ENCODE measurements at places on chromosomes 3 and 15. TPM values are rescaled to one million over a fixed set of nuclear protein-coding genes. Genes with fewer than 3 reads are reported as not detected.

ZNF619 gene
- 14.7 TPM for total RNA-seq

NUTM1 gene
- total RNA-seq: not detected

IREB2 gene
- total RNA-seq: 65.0 TPM

AMT gene
- 10.8 TPM for total RNA-seq

CPLX3 gene
- 29.5 TPM for total RNA-seq

SNX22 gene
- 11.0 TPM for total RNA-seq

RPUSD2 gene
- 8.3 TPM for total RNA-seq

VPS39 gene
- 91.8 TPM for total RNA-seq

RGMA gene
- 1.3 TPM for total RNA-seq

CCR3 gene
- 0.52 TPM for total RNA-seq

ASB14 gene
- not detected for total RNA-seq

PLS1 gene
- total RNA-seq: 1.2 TPM

C3orf80 gene
- total RNA-seq: 1.4 TPM

EPHB3 gene
- 1.7 TPM for total RNA-seq

NGLY1 gene
- 68.1 TPM for total RNA-seq

ROPN1 gene
- total RNA-seq: not detected

GOLGB1 gene
- 41.7 TPM for total RNA-seq

BCHE gene
- 5.2 TPM for total RNA-seq

PPM1L gene
- 15.6 TPM for total RNA-seq

CIAO2A gene
- 53.4 TPM for total RNA-seq

ANKUB1 gene
- not detected for total RNA-seq

GCSAM gene
- total RNA-seq: 6.7 TPM

CLDN11 gene
- total RNA-seq: 1.9 TPM

FANCD2OS gene
- total RNA-seq: not detected

DYNC1LI1 gene
- total RNA-seq: 34.0 TPM

TJP1 gene
- total RNA-seq: 39.0 TPM

CFAP161 gene
- 2.0 TPM for total RNA-seq

SI gene
- not detected for total RNA-seq

ADCY5 gene
- 9.5 TPM for total RNA-seq

PEX11A gene
- total RNA-seq: 4.7 TPM

EXD1 gene
- total RNA-seq: not detected

C3orf49 gene
- not detected for total RNA-seq

CD86 gene
- total RNA-seq: 19.5 TPM

CHST13 gene
- 5.6 TPM for total RNA-seq

MINAR1 gene
- 0.76 TPM for total RNA-seq

ELL3 gene
- 2.7 TPM for total RNA-seq

GOLGA8T gene
- total RNA-seq: not detected

ALPK3 gene
- total RNA-seq: 0.74 TPM

TLR9 gene
- total RNA-seq: 3.7 TPM

MEIS2 gene
- 20.7 TPM for total RNA-seq

ZIC1 gene
- not detected for total RNA-seq

NANOGP8 gene
- total RNA-seq: 0.85 TPM

FMN1 gene
- total RNA-seq: 4.4 TPM

RBP2 gene
- not detected for total RNA-seq

H1-8 gene
- not detected for total RNA-seq

PIF1 gene
- 3.9 TPM for total RNA-seq

CEP19 gene
- 3.6 TPM for total RNA-seq

MYZAP gene
- 12.5 TPM for total RNA-seq

DNAH12 gene
- total RNA-seq: 0.39 TPM

SLCO2A1 gene
- total RNA-seq: 79.5 TPM

MESP2 gene
- not detected for total RNA-seq

CCR8 gene
- not detected for total RNA-seq
